ENCODE measurements at places on chromosomes 6 and 20.

- DNase-seq = peak; percentile 86
These were observed 161.1 kb downstream of the DLL1 start for GRCh38 chr6:170129691-170130171.

DNA sequence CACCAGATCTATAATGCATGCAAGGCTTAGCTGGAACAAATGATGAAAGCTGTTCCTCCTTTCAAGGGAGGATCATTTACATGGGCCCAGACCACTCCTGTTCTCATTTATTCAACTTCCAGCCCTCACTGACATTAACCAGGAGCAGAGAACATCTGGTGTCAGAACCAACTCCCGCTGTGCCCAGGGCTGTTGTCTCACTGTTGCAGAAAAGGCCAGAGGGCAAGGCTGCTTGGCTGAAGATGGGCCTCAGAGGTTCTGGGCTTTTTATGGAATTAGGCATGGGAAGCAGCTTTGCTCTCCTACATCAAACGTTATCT lies 164.2 kb downstream of the GMPR start:
- DNase-seq = peak; percentile 62

GRCh38 chr20:53522026-53522425 lies 71.6 kb downstream of the ZNF217 start:
- DNase-seq = no peak

DNA sequence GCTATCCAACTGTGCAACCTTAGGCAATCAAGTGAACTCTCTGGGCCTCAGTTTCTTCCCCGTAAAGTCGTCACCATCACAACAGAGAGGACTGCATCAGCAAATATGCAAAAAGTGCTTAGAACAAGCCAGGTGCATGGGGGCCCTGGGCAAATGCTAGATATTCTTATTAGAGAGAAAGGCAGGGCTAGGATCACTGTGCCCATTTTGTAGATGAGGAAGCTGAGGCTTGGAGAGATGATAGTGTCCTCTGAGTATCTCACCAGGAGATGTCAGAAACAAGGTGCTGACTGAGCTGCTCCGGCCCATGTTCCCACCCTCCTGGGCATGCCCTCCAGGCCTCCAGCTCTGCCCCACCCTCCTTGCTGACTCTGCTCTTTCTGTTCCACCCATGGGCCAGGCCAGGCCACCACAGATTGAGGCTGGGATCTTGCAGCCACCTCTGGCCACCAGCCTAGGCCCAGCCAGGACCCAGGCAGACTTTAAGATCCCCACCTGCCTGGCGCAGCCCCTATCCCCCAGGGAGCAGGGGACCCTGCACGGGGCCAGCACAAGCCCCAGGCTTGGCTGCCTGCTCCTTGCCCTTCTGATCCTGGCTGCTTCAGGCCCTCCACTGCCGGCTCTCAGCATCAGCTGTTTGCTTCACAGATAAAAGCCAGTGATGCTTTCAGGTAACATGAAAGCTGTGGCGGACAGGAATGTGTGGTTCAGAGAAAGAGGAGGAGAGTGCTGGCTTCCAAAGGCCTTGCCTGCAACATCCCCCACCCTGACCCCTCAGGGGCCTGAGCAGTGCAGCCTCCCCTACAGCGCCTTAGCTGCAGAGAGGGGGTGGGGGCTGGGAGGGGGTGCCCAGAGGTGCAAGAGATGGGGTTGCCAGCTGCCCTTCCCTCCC lies 47.6 kb downstream of the GRM4 start:
- no peak for DNase-seq

GRCh38 chr20:51439160-51439689 lies 103.3 kb downstream of the NFATC2 start:
- no peak for DNase-seq
